ENCODE measurements at places on chromosomes 3 and 15.
A peak's percentile ranks its signal among the peaks of the same experiment; 100 is the strongest.

GRCh38 chr3:134018850-134019249, 10.9 kb downstream of the SLCO2A1 start:
- DNase-seq = no peak

DNA sequence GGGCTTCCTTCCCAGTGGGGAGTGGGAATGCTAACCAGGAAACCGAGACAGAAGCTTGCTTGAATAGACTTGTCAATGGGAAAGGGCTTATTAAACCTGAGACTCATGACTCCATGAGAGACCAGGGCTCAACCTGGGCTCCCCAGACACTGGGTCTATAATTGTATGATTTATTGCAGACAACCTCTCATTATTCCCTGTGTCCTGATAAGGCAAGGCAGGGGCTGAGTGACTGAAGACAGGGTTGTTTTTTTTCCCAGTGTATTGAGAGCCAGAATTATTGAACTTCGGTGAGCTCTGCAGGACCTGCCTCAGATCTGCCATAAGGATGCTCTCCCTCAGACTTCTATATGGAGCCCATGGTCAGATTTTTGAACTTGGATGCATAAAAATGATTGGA, 79.5 kb upstream of the KLHL25 start:
- DNase-seq = no peak

GRCh38 chr15:98727115-98728040, 79.0 kb downstream of the IGF1R start:
- DNase-seq = peak; percentile 85

- DNase-seq = no peak
Observed at GRCh38 chr3:37863949-37864822, 2.5 kb downstream of the CTDSPL start.

- DNase-seq = no peak
Observed at GRCh38 chr3:117793622-117794265, 1084.2 kb downstream of the TUSC7 start.

- no peak for DNase-seq
Observed at GRCh38 chr3:53147151-53147902, 13.7 kb upstream of the PRKCD start.

DNA sequence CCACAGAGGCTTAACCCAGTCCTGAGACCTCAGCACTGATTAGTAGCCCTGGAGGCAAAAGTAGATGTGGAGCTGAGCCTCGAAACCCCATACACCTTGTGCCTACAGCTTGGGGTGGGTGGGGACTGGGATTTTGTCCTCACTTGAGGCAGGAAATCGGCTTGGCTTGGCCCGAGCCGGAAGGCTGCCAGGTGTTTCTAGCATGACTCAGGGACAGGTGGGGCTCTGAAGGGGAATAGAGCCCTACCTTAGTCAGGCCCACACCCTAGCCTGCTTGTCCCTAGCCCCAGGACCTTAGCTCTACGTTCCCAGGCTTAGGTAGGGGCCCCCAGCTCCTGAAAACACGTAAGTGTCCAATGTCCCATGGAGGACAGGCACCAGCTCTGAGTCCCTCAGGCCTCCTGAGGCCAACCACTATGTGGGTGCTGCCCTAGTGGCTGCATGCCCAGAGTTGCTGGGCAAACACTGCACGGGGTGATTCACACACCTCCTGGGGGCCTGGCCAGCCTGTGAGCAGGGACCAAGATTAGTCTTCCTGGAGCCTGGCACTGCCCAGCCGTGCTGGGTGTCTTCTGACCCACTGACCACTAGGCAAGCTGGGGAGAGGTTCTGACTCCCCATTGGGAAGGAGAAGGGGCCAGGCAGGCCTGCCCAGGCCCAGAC, 3.1 kb downstream of the MST1R start:
- no peak for DNase-seq

DNA sequence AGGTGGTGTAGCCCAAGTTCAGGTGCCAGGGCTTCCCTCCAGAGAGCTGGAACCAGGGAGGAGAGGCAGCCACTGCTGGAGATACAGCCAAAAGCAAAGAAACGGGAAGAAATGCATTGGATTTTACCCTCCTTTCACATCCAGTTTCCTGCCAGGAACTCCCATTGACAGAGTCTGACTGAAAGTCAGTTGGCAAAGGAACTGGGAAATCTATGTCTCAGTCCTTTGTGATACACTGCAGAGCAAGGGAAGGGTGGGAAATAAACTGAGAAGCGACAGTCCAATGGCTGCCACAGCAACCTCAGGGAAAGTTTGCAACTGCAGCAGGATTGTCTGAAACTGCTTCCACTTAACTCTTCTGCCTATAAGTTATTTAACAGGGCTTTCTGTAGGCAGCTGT, 142.6 kb downstream of the SATB1 start:
- DNase-seq = no peak

DNA sequence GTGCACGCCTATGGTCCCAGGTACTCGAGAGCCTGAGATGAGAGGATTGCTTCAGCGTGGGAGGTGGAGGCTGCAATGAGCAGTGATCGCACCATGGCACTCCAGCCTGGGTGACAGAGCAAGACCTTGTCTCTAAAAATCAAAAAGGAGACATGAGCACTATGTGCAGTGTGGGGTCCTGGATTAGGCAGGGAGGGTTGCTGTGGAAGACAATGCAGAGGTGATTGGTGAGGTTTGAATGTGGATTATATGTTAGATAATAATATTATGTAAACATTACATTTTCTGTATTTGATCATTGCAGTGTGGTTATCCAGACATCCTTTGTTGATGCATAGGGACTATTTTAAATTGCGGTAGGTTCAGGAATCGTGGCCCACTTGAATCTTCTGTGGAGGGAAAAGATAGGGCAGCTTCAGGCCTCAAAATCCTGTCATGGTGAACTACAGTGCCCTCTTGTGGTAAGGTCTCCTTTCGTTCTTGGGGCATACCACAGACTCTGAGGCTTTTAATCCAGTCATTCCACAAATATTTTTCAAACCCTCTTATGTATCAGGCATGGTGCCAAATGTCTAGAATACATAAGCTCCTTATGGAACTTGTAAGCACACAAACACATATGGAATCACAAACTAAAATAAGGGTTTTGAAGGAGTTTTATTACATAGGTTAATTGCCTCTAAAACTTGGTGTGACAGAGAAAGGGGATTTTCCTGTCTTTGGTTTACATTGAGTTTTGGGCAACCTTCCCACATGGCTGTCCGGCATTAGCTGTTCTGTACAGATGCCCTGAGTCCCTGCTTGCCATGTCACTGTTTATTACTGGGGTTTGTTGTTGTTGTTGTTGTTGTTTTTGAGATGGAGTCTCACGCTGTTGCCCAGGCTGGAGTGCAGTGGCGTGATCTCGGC, 37.7 kb downstream of the GPD1L start:
- DNase-seq = peak; percentile 98

GRCh38 chr3:135440233-135440632, 525.3 kb upstream of the PPP2R3A start:
- no peak for DNase-seq

GRCh38 chr3:174863488-174863887, 4.4 kb downstream of the NAALADL2 start:
- no peak for DNase-seq

DNA sequence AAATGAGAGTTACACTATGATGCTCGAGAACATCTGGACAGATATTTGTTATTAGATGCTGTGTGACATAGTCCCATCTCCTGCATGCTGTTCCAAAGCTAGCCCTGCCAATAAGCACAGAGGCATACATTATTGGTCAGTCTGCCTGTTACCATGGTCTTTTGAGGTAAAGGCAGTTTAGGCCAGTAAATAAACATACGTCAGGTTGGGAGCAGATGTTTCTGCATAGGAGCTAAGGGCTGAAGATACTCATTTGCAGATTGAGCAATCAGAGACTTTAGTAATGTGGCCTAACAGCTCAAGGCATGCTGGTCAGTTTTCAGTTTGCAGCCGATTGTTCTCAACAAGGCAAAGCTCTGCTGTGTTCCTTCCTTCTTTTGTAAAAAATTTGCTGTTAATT, 192.9 kb downstream of the ADAMTSL3 start:
- no peak for DNase-seq

DNA sequence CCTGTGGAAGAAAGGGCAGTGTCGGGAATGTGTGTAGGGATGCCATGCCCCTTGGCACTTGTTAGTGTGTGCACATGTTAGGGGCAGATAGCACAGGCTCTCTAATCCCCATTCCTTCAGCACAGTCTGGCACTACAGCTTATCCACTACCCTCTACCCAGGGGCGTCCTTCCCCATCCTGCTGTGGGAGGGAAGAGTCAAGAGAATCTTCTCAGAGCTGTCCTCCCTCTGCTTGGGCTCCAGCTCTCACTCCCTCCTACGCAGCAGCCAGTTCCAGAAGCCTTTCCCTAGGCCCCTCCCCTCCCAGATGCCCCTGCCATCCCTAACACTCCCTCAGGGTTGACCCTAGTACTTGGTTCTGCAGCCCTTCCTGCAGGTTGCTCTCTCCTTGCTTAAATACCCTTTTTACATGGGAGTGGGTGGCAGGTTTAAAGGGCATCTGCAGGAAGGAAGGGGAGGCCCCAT, 815 bp upstream of the GRM2 start:
- no peak for DNase-seq

- DNase-seq = no peak
Observed at GRCh38 chr3:147497286-147497685, 88.1 kb downstream of the ZIC1 start.

- no peak for DNase-seq
Observed at GRCh38 chr15:89823836-89824606, 9.4 kb upstream of the ANPEP start.

DNA sequence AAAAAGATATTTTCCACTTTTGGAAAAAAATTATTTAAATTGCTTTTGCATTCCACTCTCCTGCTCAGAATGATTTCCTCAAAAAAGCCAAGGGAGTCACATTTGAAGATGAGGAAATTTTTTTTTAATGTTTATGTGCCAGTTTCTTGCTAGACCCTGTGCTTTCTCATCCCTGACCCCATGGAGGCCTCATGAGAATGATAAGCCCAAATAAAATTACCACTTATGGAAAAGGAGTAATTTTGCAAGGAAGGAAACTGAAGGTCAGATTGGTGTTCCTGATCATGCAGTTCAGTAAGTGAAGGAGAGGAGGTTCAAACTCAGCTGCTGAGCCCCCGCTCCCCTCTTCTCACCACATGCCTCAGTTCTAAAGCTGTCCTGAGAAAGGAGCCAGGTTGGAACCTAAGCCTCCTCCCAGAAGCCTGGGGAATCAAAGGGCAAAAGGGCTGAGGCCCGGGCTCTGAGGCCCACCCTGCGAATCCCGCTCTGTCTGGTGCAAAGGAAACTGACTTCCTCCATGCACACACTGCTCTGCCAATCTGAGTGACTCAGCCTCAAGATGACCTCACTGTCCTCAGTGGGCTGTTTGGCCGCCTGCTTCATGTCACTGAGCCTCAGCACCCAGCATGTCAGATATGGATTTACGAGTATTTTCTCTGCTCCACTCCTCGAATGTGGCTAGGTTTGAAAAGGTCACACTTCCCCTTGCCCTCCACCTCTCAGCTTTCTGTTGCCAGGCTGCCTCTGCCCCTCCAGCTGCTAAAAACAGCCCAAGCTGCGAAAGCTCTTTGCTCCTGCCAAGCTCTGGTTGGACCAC, 56.9 kb upstream of the FLNB start:
- DNase-seq = no peak

DNA sequence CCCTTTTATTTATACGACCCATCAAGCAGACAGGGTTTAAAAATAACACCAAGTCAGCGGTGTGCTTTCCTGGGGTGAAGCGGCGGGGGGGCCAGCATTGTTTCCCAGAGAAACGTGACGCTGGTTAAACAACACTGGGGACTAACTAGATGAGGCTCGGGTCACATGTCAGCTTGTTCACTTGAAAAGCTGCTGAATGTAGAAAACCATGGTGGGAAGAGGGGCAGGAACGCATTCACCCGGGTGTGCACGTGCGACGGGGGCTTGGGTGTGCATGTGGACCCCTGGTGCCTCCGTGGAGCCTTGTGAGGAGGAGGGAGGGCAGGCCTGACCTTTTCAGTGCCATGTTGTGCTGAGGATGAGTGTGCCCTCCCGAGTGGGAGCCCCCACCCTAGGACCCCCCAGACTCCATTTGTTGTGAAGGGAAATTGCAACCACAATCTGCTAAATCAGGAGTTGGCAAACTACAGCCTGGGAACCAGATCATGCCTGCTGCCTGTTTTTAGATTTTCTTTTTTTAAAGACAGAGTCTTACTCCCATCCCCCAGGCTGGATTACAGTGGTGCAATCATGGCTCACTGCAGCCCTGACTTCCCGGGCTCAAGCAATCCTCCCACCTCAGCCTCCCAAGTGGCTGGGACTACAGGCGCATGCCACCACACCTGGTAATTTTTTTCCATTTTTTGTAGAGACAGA, 70.4 kb upstream of the CMTM7 start:
- no peak for DNase-seq

DNA sequence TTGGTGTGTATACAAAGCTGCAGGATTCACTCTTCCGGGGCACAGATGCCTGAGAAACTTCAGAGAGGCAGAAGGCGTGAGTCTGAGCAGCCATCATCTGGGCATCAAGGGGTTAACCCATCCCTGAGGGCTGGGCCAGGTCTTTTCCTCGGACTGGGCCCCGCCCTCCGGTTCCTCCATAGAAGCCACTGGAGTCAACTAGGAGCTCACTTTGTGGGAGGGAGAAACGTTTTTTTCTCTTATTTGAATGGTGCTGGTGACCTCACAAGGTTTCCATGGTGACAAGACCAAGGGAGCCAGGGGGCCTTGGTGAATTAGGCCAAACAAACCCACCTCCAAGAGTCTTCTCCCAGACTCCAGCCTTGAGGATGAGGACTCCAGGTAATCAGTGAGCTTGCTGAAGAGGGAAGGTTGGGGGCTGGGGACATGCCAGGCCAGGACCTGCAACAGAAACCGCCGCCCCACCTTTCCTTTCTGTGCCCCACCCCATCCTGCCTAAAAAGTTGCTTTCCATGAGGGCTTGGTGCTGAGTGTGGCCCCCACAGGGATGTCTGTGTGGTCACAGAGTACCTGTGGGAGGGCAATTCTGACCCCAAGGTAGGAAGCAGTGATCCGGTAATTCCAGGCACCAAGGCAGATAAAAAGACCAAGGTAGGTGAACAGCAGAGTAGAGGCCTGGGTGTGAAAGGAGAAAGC, 14.8 kb upstream of the INSYN1 start:
- DNase-seq = no peak

DNA sequence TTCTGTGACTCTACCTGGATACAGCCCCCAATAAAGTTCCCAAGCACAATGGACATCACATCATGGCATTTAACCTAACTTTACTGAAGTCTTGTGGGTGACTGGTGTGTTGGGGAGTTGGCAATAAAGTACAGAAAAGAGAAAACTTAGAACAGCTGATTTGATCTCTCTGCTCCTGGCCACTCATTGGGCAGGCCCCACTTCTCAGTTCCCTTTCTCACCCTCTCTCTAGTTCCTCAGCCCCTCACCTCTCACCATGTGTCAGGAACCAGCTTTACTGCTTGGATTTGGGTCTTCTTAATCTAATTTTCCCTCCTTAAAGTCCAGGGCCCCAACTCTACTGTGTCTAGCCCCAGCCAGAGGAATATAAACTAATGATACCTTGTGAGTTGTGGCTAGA, 713 bp upstream of the MUC13 start:
- DNase-seq = no peak

DNA sequence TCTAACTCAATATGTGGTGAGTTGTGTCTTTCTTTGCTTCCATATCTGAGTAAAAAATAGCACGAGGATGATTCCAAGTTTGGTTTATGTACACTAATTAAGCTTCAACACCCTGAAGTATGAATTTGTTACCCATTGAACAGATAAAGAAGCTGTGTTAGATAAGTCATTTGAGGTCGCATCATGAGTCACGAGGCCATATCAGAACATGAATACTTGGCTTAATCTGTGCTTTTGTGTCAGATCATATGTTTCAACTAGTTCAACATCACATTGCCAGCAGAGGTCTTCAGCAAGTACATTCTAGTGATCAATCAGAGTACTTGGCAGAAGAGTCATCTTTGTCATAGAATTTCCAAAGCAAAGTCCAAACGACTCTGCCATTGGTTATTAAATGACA, 26.3 kb upstream of the MITF start:
- DNase-seq = no peak
